Activated CD4-positive, alpha-beta T cell treated with anti-CD3 and anti-CD28 coated beads, Interleukin-2, amount 50 U/mL, for 24 hours (primary cell): ENCODE measurements at places on chromosomes 2 and 18.

DNA sequence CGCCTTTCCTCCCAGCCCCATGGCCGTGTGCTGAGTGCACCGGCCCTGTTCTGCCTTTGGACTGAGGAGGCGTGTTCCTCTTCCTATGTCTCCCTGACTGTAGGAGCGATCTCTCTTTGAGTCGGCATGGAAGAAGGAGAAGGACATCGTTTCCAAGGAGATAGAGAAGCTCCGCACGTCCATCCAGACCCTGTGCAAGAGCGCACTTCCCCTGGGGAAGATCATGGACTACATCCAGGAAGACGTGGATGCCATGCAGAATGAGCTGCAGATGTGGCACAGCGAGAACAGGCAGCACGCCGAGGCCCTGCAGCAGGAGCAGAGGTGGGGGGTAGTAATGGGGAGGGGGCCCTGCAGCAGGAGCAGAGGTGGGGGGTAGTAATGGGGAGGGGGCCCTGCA lies 29.4 kb upstream of the ASB1 start:
- DNase-seq, result no peak

DNA sequence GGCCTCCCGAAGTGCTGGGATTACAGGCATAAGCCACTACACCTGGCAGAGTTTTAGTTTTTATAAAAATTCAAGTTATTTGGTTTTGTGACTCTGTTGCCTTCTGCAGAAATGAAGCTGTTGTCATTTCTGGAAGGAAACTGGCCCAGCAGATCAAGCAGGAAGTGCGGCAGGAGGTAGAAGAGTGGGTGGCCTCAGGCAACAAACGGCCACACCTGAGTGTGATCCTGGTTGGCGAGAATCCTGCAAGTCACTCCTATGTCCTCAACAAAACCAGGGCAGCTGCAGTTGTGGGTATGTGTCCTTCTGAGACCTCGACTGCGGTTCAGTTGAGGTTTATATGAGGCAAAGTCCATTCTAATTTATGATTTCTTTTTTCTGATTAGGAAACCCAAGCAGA lies 7.2 kb downstream of the MTHFD2 start:
- no peak for DNase-seq

DNA sequence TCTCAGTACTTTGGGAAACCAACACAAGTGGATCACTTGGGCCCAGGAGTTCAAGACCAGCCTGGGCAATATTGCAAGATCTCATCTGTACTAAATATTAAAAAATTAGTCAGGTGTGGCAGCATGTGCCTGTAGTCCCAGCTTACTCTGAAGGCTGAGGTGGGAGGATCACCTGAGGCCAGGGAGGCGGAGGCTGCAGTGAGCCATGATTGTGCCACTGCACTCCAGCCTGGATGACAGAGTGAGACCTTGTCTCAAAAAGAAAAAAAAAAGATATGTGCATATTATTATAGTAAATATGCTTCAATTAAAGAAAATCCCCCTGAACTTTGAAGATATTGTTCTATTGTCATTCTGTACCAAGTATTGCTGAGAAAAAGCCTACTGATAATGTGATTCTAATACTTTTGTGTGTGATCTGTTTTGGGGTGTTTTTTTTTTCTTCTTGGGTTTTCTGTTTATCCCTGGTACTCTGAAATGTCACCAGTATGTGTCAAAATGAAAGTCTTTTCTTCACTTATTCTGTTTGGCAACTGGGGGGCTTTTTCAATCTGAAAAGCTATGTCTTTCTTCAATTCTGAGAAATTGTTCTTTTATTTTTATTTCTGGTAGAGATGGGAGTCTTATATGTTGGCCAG lies 13.2 kb downstream of the NEURL3 start:
- DNase-seq, result no peak

DNA sequence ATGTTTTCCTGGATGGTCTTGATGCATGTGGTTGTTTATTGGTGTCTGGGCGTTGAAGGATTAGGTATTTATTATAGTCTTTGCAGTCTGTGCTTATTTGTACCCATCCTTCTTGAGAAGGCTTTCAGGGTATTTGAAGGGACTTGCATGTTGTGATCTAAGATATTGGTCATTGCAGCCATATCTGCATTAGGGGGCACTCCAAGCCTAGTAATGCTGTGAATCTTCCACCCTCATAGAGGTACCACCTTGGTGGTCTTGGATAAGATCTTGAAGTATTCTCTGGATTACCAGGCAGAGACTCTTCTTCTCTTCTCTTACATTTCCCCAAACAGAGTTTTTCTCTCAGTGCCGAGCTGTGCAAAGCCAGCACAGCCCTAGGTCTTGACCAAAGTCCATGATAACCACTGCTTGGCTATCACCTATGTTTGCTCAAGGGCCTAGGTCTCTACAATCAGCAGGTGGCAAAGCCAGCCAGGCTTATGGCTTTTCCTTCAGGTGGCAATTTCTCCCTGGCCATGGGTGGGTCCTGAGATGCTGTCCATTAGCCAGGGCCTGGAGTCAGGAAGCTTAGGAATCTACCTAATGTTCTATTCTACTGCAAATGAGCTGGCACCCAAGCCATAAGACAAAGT lies 15.4 kb upstream of the PPP1R1C start:
- no peak for DNase-seq

DNA sequence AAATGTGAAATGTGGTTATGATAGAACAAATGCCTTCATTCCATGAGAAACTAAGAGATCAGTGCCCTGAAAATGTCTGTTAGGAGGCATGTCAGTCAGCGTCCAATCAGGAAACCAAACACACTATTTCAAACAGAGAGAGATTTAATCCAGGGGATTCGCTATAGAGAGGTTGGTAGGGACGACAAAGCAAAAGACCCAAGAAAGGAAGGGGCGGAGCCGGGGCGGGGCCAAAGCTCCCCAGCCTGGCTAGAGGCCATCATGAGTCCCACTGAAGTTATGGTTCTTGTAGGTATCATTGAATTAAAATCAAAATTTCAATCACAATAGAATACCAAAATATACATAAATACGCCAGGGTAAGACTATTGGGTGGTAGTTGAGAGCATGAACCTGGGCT lies 32.9 kb upstream of the RNF149 start:
- DNase-seq, result no peak

- no peak for DNase-seq
These were observed 44.1 kb downstream of the MTHFD2 start for GRCh38 chr2:74242354-74243071.

DNA sequence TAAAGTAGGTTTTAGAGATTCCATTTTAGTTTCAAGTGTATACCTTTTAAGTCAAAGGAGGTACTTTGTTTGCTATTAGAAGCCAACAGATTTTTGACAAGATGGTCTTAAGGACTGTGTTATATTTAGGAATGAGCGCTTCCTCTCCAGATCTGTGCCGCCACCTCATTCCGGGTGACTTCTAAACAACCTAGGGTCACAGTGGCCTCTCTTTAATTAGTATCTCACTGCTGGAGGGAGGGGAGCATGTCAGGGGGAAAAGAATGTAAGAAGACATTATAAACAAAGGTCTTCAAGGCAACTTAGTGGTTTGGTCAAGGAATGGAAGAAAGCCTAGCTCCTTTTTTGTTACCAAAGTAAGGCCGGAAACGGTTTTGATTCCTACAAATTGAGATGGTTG lies 67.0 kb downstream of the RBMS1 start:
- DNase-seq, result no peak

DNA sequence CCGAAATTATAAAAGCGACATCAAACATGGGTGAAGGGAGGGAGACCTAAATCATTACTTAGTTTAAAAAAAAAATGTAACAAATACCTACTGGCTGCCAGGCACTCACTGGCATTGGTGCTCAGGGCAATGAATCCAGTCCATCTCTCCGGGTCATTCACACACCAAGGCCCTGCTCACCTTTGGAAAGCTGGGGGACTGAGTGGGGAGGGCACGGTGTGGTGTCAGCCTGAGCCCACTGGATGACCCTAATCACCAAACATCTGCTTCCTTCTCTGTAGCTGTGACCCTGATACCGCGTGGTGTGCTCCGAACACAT lies 336 bp upstream of the DDX1 start:
- no peak for DNase-seq

DNA sequence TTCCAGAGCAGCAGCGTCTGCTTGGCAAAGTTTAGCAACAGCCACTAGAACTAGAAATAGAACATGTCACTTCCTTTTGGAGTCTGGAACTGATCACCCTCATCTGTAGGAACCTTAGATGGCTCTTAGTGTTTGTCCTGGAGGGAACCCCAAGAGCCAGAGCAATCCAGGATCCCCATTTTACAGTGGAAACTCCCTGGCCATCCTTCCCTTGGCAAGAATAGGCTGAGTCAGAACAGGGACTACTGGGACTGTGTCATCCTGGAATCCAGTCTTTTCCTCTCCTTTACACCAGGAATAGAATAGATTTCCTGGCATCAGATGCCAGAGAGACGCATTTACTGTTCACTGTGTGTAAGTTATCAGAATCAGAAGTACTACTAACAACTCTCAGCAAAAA lies 33.2 kb upstream of the GRHL1 start:
- DNase-seq, result no peak

GRCh38 chr2:141806090-141806489 lies 324.7 kb downstream of the LRP1B start:
- DNase-seq, result no peak

DNA sequence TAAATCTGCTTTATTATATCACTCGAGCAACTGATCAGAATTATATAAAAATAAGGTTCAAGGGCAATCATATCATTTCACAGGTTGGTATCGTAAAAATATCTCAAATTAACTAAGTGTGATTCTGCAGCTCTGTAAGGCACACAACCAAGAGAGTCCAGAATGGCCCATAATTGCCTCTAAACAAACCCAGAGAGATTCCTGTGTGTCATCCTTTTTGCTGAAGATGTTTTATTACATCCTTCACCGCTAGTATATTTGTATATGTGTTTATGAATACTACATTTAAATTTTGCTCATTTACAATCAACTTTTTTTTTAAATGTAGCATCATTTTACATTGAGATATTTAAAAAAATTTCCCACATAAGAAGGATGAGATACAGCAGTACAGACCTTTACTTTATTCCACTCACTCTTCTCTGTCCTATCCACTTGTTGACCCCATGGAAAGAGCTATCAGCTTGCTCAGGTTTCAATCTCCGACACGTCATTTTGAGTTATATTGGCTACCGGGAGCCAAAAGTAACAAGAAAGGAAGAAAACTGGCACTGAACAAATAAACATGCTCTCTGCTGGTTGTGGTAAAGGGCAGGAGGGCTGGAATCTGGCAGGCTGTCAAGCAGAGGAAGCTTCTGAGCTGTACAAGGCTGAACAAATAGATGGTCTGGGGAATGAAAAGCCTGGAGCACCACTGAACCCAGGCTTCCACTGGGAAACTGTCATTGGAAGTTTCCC lies 23.1 kb downstream of the PLA2R1 start:
- no peak for DNase-seq

DNA sequence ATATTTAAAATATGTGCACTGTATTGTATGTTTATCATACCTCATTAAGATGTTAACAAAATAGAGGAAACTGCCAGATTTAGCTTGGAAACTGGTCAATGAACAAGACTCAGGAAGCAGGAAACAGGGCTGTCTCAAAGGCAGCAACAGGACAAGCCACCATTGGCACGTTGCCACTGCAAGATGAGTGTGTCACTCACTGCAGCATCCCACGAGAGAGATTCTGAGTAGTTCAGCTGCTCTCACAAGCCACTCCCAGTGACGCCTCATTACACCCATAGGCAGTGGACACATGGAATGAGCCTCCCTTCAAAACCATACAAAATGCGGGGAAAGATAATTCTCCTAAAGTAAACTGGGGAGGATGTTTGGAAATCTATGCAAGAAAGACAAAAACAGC lies 181.9 kb upstream of the DLGAP1 start:
- DNase-seq, result no peak

- no peak for DNase-seq
These were observed 42.7 kb upstream of the TGFA start for GRCh38 chr2:70596293-70596692.

DNA sequence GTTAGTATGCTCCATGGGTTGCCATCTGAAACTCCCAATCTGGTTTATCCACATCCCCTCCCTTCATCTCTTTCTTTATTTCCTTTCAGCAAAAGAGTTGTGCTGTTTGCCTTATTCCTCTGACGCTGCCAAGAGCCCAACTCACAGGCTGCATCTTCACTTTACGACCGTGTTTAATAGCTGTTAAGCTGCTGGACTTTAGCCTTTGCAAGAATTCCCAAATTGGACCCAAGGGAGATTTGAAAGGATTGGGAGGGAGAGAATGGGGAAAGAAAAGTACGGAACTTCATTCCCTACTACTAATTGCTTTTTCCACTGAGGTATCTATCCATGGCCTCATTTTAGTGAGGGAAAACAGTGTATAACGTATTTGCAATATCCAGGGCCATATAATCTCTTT lies 263.4 kb upstream of the MEIS1 start:
- no peak for DNase-seq

GRCh38 chr2:160478660-160479059 lies 14.9 kb downstream of the RBMS1 start:
- no peak for DNase-seq

- no peak for DNase-seq
These were observed 18.4 kb downstream of the RIOK3 start for GRCh38 chr18:23471486-23471885.

DNA sequence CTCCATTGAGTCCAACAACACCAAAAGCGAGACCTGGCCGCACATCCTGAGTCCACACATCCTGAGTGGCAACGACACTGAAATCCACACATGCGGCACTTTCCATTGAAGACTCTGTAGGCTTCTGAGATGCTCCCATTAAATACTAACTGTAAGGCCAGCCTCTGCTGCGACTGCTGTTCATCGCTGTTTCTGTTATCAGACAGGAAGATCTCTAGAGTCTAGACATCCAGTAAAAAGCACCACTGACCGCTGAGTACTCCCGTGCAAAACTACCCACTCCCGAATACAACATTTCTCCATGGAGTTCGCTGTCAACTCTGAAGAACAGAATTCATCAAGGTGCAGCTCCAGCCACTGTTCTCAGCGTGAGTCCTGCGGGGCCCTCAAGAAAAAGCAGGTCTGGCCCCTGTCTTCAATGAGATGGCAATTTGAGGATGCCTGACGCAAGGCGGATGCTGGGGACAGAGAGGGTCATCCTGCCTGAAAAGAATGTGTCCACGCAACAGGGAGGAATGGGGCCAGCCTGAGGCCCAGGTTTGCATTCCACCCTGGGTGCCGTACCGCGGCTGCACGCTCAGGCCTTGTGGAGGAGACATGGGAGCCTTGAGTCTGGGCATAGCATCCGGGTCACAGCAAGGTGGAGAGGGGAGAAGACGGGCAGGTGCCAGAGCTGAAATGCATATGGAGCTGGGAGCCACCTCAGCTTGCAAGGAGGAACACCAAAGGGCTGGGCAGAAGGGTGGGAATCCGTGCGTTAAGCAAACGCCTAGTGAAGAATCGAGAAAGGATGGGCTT lies 61.9 kb downstream of the ZNF516 start:
- DNase-seq, result no peak
